Muscle of leg (tissue), 16 donors: ENCODE measurements at places on chromosomes 7 and 10.

GRCh38 chr10:27944005-27944404 lies 54.9 kb downstream of the ODAD2 start:
- peak; percentile 7 for DNase-seq

DNA sequence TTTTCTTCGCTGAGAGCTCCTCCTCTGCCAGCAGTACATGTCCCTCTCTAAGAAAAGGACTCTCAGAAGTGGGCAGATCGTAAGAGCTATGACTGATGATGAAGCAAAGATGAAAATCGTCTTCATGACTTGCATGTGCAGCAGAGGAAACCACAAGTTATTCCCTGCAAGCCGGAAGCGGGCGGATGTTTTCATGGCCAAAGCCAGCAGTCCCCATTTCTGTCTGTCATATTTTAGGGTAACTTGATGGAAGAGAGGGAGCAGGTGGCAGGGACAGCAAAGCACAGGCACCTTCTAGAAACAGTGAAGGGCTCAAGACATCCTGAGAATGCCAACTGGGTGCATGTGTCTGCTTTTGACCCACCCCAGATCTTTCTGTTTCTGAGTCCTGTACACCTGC lies 19.9 kb downstream of the KLF6 start:
- no peak for DNase-seq

DNA sequence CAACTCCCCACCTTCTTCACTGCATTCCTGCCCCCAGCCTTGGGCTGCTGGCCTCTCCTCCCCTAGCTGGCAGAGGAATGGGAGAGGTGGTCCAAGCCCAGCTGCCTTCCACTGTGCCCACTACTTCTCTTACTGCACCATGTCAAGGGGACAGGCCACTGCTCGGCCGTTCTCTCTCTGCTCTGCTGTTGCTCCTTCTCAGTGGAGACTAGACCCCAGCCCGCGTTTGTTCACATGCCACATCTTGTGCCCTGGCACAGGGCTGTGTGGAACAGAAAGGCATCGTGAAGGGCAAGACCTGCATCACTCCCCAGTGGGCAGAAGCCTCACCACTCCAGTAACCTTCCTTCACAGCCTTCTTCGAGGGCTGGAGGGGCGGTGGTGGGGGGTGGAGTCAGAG lies 711 bp upstream of the CDHR3 start:
- no peak for DNase-seq

- no peak for DNase-seq
Observed at GRCh38 chr7:8103282-8103681, 134.7 kb downstream of the GLCCI1 start.

- no peak for DNase-seq
Observed at GRCh38 chr7:83617858-83618257, 31.1 kb downstream of the SEMA3E start.

DNA sequence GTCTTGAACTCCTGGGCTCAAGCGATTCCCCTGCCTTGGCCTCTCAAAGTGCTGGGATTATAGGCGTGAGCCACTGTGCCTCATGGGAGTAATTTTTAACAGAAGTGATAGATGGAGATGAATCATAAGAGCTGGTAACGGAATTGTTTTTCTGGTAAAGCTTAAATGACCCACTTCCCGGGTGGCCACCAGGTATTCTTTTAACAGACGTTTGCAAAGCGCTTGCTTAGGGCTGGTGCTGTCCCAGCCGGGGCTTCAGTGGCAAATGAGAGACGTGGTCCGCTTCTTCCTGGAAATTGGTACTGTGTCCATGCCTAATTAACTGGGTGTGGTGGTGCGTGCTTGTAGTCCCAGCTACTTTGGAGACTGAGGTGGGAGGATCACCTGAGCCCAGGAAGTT lies 23.5 kb downstream of the CAMK1D start:
- no peak for DNase-seq

DNA sequence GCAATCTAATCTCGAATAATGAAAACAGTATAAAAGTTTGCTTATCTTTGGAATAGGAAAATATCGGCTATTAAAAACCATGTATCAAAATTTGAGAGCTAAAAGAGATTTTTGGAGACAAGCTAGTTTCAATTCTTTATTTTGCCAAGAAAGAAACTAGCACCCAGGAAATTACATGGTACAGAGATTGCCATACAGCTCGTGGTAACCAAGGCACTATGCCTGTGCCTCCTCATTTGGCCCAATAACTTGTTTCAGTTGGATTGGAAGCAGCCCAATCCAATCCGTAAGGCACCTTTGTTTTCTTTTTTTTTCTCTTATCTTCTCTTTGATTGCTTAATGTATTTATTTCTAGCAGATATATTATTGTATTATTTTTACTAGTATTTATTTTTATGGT lies 55.0 kb downstream of the GNAI1 start:
- no peak for DNase-seq

DNA sequence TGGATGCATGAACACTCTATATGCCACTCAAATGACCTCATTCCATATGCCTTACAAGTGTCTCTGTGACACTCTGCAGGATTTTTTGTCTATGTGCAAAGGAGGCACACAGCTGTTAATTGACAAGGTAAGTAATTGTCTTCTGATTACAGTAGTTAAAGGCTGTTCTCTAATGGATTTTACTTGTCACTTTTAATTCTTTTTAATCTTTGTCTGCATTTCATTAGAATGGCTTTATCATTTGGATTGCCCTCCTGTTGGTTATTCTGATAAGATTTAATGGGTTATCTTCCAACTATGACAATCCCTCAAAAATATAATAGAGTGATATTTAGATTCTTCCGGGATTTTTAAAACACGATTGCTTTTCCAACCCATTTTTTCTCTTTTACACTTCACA lies 290.0 kb upstream of the TEX47 start:
- no peak for DNase-seq

- DNase-seq = no peak
Observed at GRCh38 chr7:1950066-1950451, 280.0 kb downstream of the ELFN1 start.

DNA sequence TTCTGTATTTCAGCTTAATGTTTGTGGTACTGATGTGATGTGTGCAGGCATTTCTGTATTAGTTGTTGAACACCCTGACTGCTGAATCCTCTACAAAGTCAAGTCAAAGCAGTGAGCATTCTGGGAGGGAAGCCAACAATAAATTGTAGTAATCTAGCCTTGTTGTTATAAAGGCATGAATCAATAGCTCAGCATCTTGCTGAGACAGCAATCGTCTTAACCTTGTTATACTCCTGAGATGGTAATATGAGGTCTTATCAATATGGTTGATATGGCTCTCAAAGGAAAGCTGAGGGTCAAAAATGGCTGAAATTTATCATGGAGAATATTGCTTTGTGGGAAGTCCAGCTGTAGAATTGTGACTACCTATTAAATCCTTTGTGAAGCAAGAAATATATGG lies 299.4 kb downstream of the DNAJB9 start:
- no peak for DNase-seq

DNA sequence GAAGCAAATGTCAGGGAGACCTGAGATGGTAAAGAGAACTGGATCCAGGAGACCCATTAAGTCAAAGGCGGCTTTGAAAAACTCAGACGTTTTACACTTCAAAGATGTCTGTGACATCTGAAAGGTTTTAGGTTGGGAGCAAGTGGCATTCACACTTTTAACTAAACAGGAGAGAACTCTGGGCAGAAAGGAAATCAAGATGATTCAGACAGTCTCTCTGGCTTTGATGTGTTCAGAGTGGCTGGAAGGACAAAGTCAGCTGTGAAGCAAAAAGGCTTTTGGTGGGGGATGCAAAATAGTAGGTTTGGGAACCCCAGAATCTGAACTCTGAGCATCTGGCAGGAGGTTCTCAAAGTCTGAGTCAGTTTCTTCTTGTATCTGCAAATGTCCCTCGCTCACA lies 66.6 kb downstream of the PRKCQ start:
- no peak for DNase-seq

GRCh38 chr7:76282344-76283253 lies 19.9 kb upstream of the HSPB1 start:
- no peak for DNase-seq

GRCh38 chr7:74290981-74291441 lies 1.8 kb downstream of the CLIP2 start:
- DNase-seq = no peak

GRCh38 chr10:103564776-103565520 lies 71.4 kb downstream of the NEURL1 start:
- DNase-seq = no peak

DNA sequence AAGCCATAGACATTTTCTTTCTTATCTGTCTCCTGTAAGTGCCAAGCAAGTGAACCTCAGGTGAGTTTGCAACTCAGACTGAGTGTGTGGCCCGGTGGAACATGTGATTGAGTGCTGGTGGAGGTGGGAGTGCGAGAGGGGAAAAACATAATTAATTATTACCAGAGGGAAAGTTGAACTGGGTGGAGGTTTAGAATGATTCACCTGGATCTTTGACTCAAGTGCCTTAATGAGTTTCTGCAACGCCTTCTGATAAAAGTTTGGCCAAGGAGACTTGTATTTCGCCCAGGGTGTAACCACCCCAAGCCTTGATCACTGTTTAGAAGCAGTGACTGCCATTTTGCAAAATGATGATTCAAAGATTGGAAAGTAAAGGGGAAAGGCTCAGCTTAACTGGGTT lies 513.9 kb downstream of the GATA3 start:
- DNase-seq = no peak

DNA sequence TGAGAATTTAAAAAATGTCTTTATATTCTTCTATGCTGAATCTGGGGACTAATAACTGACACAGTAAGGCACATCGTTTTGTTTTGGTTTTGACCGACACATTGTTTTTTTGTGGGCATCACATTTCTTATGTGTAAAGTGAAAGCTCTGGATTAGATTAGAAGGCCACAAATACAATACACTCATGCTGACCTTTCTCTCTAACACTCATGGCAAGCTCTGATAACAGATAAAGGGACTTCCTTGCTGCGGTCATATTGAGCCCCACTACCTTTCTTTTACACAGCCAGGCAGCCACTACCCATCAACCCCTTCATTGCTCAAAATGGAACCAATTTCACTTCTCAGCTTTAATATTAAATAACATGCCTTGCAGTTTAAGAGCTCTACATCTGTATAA lies 26.0 kb downstream of the PPP1R3A start:
- no peak for DNase-seq

DNA sequence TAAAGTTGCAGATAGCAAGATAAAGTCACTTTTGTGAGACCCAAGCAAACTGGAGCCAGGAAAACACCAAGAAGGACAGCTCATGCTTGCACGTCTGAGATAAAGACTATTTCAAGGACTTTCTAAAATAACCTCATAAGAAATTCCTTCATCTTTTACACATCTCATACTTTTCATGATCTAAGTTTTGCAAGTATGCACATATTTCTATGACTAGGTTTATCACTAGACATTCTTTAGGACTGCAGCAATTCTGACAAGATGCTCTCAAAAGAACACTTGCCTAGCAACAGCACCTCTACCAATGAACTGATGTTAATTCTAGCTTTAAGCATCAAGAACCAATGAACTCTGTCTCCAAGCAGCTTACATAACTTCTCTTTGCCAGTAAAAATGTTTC lies 457.6 kb downstream of the SEMA3D start:
- no peak for DNase-seq

GRCh38 chr7:114718861-114719260 lies 203.0 kb upstream of the MDFIC start:
- no peak for DNase-seq

- no peak for DNase-seq
Observed at GRCh38 chr10:100803908-100804307, 58.5 kb downstream of the PAX2 start.

GRCh38 chr10:48444861-48445841 lies 138.7 kb downstream of the MAPK8 start:
- no peak for DNase-seq

DNA sequence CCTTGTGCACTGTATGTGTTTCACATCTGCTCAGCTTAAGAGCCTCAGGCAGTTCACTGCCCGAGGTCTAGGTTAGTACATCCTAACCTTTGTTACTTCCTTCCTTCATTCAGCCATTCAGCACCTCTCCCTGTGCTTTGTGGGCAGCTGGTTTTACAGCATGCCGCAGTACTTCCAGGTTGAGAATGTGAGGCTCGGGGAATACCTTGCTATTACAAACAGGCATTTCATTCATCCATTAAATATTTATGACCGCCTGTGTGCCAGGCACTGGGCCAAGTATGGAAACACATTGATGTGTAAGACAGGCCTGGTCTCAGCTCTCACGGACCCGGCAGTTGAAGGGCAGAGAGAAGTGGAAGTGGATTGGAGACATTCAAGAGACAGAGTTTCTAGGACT lies 82.4 kb downstream of the SHH start:
- DNase-seq = peak; percentile 37

DNA sequence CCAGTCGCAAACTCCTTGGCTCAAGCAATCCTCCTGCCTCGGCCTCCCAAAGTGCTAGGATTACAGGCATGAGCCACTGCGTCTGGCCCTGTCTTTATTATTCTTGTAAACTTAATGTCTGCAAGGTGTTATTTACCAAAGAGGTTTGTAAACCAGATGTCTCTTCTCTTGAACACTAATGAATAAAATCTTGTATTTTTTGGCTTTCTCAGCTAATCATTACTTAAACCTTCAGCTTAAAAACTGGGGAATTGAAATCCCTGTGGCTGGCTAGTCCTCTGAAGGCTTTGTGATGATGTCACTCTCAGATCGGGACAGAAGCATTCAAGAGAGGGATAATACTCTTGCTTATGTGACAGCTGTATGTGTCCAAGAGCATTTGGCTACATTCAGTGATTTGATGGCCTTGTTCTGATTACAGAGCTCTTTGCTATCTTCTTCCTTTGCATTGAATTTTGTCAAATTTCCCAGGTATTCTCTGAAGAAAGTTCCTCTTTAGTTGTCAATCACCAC lies 130.3 kb downstream of the BICC1 start:
- peak; percentile 42 for DNase-seq

DNA sequence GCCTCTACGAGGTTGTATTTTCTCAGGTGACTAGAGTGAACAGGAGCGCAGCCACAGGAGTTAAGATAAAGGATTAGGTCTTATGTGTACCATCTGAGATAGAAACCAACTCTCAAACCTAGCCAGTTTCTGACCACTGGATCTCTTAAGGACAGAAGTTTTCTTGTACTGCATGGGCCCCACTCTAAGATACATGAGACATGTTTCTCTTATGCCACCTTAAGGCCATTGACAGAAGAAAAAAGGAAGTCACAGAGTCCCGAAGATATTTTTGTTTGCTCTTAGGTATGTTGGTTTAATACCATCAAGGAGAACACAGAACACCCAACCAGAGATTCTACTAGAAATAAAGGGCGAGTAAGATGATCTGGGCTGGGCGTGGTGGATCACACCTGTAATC lies 335.8 kb downstream of the FRMD4A start:
- no peak for DNase-seq

DNA sequence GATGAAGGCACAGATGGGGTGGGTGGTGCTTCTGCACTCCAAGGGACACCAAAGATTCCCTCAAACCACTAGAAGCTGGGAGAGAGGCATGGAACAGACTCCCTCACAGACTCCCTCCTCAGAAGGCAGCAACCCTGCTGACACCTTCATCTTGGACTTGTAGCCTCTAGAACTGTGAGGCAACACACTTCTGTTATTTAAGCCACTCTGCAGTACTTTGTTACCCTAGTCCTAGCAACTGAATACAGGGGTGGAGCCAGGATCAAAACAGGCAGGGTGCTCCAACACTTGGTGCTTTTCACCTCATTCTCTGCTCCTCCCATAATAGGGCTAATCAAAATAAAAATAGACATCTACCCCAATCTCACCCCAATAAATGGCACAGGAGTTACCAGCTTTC lies 2.3 kb upstream of the GSTO1 start:
- no peak for DNase-seq

- DNase-seq = no peak
Observed at GRCh38 chr7:103396471-103396870, 49.0 kb downstream of the PSMC2 start.

- DNase-seq = no peak
Observed at GRCh38 chr10:28850784-28851183, 173.5 kb downstream of the BAMBI start.

- DNase-seq = no peak
Observed at GRCh38 chr10:1229116-1229515, 172.9 kb downstream of the WDR37 start.
